ENCODE measurements at places on chromosomes 4 and X.

DNA sequence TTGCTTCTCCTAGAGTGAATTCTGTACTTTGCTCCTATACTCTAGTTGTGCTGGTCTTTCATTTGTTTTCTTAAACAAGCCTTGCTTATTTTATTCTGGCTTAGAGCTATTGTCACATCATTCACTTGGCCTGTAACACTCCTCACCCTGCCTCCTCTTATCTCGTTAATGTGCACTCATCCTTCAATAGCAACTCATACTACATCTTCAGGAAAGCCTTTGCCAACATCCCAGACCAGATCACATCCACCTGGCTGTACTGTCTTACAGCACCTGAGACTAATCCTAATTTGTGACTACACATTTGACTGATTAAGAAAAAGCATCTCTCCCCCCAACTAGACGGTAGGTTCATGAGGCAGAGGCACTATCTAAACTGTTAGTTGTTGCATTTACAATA lies 80.8 kb downstream of the SLC7A11 start:
- DNase-seq: no peak

GRCh38 chr4:19030048-19030447 lies 1008.5 kb upstream of the LCORL start:
- DNase-seq: no peak

- peak; percentile 67 for DNase-seq
Measured at GRCh38 chrX:71098302-71098701, 2.7 kb downstream of the FOXO4 start.

DNA sequence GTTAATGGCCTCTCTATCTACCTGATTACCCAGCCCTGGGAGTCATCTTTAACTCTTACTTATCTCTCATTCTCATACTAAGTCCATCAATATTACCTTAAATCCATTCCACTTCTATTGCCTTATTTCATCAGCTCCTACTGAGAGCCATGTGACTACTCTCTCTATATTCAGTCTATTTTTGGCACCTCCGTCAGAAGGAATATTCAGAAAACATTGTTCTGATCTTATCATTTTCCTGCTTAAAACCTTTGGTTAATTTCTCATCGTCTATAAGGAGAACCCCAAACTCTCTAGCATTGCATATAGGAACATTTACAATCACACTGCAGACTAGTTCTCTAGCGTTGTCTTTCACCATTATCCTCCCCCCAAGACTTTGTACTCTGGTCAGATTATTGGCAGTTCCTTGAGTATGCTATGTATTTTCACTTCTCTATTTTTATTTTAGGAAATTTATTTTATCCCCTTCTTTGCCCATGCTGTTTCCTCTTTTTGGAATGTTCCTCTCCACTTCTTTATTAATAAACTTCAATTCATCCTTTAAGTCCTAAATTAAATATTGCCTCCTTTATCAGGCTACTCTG lies 13.7 kb upstream of the AMMECR1 start:
- no peak for DNase-seq

- no peak for DNase-seq
Measured at GRCh38 chrX:31266203-31267076, 194.6 kb upstream of the FTHL17 start.

GRCh38 chrX:25300994-25301393 lies 285.2 kb upstream of the ARX start:
- DNase-seq: no peak

- DNase-seq: no peak
Measured at GRCh38 chrX:41025926-41026701, 59.1 kb upstream of the USP9X start.

DNA sequence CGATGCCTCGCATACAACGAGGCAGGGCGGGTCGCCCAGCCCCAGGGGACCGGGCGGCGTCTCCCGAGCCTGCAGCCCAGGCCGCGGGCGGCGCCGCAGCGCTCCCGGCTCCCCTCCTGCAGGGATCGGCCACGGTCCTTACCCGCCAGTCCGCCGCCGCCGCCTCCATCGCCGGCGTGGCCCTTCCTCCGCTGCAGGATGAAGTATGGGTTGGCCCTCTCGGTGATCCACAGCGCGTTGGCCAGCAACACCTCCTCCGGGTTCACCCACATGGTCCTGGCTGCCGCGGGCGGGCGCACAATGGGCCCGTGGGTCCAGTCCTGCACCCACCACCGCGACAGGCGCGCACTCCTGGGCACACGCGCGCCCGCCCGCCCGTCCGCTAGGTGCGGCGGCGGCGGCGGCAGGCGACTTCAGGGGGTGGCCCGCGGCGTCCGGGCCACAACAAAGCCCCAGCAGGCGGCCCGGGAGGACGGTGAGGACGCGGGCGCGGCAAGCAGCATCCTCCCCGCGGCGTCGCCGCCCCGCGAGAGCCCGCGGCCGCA lies 339 bp downstream of the TBC1D9 start:
- DNase-seq: no peak

- DNase-seq: no peak
Measured at GRCh38 chr4:67035501-67035900, 509.8 kb downstream of the CENPC start.

- DNase-seq: no peak
Measured at GRCh38 chr4:40409835-40410234, 74.7 kb downstream of the CHRNA9 start.

DNA sequence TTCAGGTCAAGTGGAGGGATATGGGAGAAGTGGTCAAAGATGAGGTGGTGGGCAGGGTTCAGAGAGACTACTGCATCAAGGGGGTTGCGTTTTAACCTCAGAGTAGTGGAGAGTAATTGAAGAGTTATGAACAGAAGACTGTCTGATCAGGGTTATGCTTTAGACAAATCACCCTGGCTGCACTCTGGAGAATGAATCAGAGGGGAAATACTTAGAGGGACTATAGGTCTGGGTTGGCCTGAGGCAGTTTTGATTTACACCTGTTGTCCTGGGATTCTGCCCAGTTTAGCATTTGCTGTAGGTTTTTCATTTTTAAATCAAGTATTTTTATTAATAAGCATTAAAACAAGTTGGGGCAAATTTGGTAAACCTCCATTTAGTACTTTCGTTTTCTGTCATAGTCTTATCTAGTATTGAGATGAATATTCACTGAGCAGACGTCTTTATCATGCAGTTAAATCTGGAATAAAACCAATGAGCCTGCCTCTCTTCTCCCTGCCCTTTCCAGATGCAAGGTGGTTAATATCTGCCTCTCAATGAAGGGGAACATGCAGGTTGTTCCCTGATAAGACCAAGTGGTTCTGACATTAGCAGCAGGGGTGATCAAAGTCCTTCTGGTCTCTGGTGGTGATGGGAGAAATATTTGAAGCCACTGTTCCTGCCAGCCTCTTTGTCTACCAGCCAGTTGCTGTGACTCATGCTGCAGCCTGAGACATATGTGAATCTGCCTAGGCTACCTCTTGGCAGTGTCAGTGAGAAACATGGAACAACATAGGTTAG lies 116.0 kb upstream of the RPS6KA3 start:
- DNase-seq: no peak

- no peak for DNase-seq
Measured at GRCh38 chr4:138226351-138226750, 15.8 kb downstream of the SLC7A11 start.

DNA sequence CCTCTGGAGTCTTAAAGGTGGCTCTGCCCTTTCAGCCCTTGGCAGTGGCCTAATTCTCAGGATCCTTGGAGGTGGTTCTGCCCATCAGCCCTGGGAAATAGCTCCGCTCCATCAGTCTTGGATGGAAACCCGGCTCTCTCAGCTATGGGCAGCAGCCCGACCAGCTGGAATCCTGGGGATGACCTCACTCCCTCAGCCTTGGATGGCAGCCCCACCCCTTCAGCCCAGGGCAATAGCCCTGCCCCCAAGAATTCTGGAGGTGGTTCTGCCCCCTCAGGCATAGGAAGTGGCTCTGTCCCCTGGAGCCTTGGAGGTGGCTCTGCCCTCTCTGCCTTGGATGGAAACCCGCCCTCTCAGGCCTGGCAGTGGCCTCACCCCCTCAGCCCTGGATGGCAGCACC lies 127.7 kb downstream of the RBMX2 start:
- no peak for DNase-seq
